ENCODE measurements at places on chromosomes 6 and 20. TPM values are rescaled to one million over a fixed set of nuclear protein-coding genes. Genes with fewer than 3 reads are reported as not detected.

Gene CST2
- total RNA-seq: not detected

Gene PXDC1
- total RNA-seq: 39.4 TPM

Gene MOXD1
- 78.8 TPM for total RNA-seq

Gene GTPBP2
- 61.2 TPM for total RNA-seq

Gene SLC17A9
- total RNA-seq: 0.41 TPM

Gene TMC2
- total RNA-seq: not detected

Gene DAAM2
- 3.4 TPM for total RNA-seq

Gene PAX1
- total RNA-seq: not detected

Gene SCAF8
- total RNA-seq: 47.6 TPM

Gene PNPLA1
- total RNA-seq: not detected

Gene HTR1E
- total RNA-seq: not detected

Gene KIFC1
- not detected for total RNA-seq

Gene ZKSCAN3
- 2.6 TPM for total RNA-seq

Gene WFDC5
- not detected for total RNA-seq

Gene LGSN
- not detected for total RNA-seq

Gene ME1
- 17.0 TPM for total RNA-seq

Gene C6orf118
- total RNA-seq: not detected

Gene THBS2
- 519 TPM for total RNA-seq

Gene ORC3
- 14.3 TPM for total RNA-seq
